ENCODE measurements at places on chromosomes 1 and 21.
A peak's percentile ranks its signal among the peaks of the same experiment; 100 is the strongest.

GRCh38 chr1:230661976-230662375 lies 19.7 kb downstream of the COG2 start:
- DNase-seq, result no peak

DNA sequence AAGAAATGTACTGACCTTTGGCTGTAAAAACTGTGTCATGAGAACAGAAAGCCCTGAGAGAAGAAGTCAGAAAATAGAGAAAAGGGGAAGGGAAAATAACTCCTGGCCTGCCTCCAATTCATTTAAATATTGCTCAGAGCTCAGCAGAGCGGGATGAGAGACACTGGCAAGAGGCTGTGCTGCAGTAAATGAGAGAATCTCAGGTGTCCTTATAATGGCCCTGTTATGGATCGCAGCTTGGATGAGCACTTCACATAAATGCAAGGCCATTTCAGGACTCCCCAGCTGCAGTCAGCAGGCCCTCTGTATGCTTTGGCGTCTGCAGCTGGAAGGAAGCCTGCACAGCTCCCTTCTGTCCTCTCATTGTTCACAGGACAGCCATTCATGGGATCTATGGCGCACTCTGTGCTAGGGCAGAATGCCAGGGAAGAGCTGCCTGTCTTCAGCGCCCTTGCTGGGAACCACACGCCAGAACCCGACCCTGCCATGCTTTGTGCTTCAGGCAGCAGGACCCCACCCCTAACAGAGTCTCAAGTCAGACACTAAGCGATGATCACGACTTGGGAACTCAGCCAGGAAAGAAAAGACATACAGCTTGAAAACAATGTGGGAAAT lies 20.7 kb upstream of the ABCB10 start:
- peak; percentile 88 for DNase-seq

DNA sequence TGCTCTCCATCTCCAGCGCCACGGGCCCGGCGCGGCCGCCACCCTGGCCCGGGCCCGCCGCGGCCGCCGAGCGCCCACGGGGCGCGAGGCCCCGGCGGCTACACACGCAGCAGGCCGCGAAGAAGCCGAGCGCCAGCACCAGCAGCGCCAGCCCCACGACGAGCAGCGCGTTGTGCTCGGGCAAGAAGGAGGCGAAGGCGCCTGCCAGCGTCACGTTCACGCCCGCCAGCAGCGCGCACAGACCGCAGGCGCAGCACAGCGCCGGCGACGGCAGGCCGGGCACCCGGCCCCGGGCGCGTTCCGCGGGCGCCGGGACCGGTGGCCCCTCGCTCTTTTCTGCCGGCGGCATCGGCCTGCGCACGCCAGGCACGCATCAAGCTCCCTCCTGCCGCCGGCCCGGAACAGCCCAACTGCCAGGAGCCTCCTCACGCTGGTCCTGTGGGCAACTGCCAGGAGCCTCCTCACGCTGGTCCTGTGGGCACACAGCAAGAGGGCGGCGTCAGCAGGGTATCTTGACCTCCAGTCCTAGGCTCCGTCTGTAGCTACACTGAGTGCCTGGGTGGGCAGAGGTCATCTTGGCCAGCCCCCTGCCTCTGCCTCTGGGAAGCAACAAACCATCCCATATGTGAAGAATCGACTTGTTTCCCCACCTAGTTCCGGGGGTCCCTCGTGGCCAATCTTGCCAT lies 18.1 kb downstream of the KNCN start:
- peak; percentile 29 for DNase-seq

DNA sequence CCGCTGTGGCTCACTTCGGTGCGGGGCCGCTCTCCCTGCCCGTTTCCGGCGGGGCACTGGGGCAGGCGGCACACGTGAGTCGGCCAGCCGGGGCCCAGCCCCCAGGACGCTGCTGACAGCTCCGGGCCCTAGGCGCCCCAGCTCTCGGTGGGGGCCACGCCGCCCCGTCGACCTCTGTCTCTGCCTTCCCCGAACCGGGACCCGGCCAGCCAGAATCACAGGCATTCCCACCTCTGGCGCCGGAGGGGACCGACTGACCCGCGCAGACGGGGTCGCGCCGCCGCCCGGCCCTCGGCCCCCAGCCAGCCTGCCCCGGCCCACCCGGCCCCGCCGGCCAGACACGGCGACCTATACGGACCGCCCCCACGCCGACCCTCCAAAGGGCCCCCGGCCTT lies 755 bp downstream of the SCMH1 start:
- no peak for DNase-seq

- DNase-seq, result peak; percentile 74
Observed at GRCh38 chr1:153510984-153511410, 24.8 kb downstream of the S100A6 start.

DNA sequence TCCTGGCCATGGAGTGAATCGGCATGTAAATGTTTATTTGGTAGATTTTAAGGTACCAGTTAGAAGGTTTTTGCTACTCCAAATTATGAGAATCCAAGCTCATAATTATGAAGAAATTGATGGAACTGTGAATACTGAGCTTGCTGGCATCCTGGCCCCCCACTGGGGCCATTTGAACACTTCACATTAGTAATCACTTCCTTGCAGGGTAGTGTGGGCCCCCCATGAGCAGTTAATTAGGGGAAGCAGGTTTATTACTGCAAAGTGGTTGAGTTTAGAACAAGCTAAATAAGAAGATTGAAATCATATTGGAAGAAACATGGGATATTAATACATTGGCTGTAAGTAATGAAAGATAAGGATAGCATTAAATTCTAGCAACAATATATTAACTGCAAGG lies 86.7 kb downstream of the S1PR1 start:
- DNase-seq, result no peak

GRCh38 chr1:242690849-242691609 lies 166.5 kb upstream of the PLD5 start:
- no peak for DNase-seq
